ENCODE measurements at places on chromosomes 1 and 21.

- DNase-seq, result no peak
Measured at GRCh38 chr1:108016451-108016920, 51.5 kb upstream of the VAV3 start.

DNA sequence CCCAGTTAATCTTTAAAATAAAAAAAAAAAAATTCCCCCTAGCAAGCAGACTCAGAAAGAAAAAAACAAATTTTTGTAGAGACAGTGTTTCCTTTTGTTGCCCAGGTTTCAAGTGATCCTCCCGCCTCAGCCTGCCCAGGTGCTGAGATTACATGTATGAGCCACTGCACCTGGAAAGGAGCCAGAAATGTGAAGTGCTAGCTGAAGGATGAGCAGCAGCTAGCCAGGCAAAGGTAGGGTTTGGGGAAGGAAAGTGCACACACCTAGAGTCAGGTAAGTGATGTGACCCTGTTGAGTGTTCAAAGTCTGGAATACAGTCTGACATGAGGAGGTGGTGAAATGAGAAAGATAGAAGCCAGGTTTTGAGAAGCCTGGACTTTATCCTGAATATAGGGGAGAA, 1.7 kb downstream of the AKR1A1 start:
- DNase-seq, result no peak

DNA sequence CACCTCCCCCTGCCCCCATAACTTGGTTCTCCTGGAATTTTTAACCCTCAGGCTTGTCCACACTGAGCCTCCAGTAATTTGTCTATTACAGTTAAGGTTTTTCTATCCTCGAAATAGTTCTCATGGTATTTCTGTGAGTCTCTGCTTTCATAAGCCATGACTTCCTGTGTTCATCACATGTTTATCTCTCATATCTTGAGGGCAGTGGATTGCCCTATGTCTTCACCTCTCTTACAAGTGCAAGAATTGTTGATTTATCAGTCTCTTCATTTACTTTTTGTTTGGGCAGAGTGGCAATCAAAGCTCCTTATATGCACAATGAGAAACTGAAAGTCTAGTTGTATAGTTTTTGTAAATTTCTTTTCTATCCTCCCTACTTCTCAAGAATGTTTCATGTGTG, 328.4 kb downstream of the PLA2G4A start:
- no peak for DNase-seq

DNA sequence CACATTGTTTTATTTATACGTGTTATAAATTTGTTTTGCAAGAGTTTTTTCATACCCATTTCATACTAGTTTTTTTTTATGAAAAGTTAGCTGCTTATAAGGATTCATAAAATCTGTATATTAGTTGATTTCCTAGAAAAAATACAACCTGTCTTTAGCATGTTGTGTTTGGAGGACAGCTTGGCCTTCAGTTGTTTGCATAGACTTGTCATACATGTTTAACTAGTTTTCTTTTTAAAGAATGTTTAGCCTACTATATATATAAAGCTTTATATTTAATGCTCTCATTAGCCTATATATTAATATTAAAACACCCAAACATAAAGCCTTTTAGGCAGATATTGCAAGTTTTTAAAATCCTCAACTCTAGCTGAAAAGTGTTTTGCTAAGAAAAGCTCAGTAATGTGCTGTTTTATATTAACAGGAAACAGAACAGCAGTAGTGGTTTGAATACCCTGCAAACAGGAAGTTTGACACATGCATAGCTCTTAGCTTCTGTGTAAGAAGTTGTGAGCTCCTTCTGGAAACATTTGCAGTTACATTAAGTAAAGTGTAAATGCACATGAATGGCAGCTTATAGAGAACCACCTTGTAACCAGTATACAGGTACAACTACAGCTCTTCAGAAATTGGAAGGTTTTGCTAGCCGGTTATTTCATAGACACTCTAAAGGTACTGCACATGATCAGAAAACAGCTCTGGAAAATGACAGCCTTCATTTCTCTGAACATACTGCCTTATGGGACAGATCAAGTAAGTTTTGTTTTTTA, at the start of gene PRKACB:
TSS of gene PRKACB (plus strand) at position 476 of the 770 bp plus-strand sequence. CDS start at position 567, 91 bp downstream.
- peak; percentile 77 for DNase-seq
